NCI-H2081 treated with DMSO at 0.1 percent for 48 hours (cell line): ENCODE measurements at places on chromosomes 7 and 10.

DNA sequence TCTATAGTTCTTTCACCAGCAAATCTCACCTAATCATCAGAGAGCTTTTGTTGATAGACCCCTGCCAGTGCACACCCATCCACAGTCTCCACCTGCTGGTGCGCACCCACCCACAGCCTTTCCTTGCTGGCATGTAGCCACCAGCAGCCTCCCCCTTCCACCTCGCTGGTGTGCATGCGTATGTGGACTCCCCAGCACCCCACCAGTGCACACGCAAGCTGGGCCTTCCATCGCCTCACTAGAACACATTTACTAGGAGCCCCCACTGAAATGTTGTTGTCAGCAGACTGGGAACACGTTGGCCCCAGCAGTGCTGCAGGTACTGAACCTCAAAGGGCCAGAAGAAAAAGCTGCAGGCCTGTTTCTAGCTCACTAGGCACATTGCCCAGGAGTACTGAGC lies 104.9 kb upstream of the ZWINT start:
- DNase-seq, result no peak

GRCh38 chr7:155265961-155266360 lies 31.7 kb upstream of the INSIG1 start:
- DNase-seq, result no peak

- peak; percentile 93 for DNase-seq
Measured at GRCh38 chr7:29189743-29190201, 4.8 kb upstream of the CHN2 start.

DNA sequence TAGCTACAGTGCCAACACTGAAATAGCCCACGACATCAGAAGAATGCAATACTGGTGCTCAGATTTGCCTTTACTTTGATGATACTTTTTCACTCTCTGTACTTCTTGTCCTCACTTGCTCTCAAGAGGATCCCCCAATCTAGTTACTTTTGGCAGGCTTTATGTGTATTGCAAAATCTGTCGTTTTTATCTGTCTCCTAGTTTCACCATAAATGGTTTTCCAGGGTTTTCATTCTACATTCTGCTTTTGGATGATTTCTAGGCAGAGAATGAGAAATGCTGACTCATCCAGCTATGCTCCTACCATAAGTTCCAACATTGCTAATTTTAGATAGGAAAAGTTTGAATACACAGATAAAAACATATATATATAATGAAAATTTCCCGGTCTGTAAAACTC lies 659.5 kb upstream of the NRG3 start:
- no peak for DNase-seq

GRCh38 chr10:72784551-72785351 lies 92.8 kb downstream of the MCU start:
- DNase-seq, result no peak

- DNase-seq, result no peak
Measured at GRCh38 chr7:93933156-93933555, 11.6 kb downstream of the GNG11 start.

- no peak for DNase-seq
Measured at GRCh38 chr10:62870866-62871265, 54.7 kb upstream of the EGR2 start.

DNA sequence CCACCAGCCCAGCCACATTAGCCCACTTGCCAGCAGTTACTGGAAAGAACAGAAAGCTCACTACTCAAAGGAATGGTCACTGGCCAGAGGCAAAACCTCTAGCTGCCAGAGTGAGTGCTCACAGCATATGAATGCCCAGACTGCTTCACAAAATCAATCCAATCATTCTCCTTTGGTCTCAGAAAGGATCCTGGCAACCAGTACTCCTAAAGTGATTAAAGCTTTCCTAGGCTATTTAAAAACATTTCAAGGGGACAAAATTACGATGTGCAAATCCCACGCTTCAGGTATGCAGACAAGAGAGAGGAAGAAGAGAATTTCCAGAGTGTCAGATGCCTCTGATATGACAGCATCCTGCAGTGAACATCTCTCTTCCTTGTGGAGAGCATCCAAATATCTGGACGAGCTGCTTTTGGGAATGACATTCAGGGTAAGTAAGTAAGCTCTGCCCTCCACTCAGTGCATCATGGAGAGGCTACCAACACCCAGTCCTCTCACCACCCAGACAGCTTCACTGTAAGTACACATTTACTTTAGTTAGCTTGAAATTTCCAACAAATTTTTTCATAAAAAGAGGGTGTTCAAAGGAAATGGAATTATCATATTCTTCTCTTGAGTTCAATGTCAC lies 25.1 kb downstream of the ICA1 start:
- DNase-seq, result no peak

DNA sequence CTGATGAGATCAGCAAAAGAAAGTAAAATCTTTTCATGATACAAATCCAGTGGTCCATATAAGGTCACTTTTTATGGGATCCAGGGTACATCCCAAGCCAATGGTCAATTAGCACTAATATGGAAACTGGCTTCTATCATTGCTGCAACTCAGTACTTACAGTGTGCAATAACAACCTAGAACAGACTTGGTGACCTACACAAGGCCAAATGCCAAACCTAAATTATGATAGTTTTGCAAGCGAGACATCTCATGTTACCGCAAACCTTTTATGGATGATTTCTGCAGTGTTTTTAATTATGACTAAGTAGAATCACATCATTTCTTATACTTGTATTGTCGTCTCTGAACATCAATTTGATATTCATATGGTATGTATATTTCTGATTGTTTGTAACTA lies 583.5 kb upstream of the SEMA3D start:
- DNase-seq, result no peak

DNA sequence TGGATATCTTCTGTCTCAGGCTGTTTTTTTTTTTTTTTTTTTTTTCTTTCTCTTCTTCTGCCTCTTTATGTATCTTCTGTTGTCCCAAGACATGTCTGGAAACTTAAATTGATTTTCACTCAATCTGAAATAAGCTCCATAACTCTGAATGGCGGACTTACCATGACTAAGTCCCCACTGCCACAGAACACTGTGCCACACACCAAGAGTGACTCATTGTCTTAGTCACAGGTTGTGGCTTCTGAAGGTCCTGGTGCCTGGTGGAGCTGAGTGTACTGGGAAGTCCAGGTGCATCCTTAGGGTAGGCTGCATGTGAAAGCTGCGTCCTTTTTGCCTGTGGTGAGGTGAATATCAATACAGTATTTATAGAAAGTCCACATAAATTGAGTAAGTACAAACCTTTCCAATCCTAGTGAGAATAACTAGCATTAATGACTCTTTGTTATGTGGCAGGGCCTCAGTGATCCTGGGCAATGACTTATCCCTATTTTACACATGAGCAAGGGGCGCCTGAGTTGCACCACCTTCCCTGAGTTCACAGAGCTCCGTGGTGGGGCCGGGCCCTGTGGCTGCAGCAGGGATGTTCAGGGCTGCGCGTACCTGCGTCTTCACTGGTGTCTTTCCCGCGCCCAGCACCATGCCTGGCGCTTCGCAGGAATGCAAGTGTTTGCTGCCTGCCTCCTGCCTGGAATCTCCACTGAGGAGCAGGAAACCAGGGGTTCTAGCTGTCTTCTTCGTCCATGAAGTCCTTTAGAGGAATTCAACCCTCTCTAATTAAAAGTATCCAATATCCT lies 4.3 kb downstream of the PFKP start:
- no peak for DNase-seq

- DNase-seq, result no peak
Measured at GRCh38 chr7:138654616-138655015, 46.5 kb downstream of the SVOPL start.

DNA sequence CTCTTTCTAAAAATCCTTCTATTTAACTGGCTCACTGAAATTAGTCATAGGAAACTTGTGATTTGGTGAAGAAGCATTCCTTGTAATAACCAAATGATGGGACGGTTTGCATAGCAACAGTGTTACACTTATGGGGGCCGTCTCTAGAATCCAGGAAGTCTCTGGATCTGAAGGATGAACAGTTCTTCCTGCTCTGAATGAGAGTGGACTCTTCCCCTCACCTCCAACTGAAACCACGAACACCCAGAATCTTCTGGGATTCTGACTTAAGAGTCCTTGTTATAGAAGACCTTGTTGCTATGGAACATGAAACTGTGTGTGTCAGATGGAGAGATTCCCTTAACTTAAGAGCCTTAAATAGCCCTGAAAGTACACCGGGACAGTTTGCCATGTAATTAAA lies 23.2 kb downstream of the NOLC1 start:
- no peak for DNase-seq

- DNase-seq, result no peak
Measured at GRCh38 chr7:36048141-36048901, 104.7 kb upstream of the EEPD1 start.

GRCh38 chr10:70433581-70434280 lies 7.8 kb downstream of the NODAL start:
- no peak for DNase-seq

GRCh38 chr10:66838656-66839055 lies 87.2 kb upstream of the LRRTM3 start:
- no peak for DNase-seq
